Endodermal cell (in vitro differentiated cells): ENCODE measurements at places on chromosomes 7 and 10. TPM values are rescaled to one million over a fixed set of nuclear protein-coding genes. Genes with fewer than 3 reads are reported as not detected.

POLR2J gene
- 46.1 to 59.0 TPM (median 56.0 TPM) in 3 replicates for total RNA-seq

- DNase-seq = no peak
Observed at GRCh38 chr10:15147594-15148392, 20.7 kb downstream of the NMT2 start.

DNA sequence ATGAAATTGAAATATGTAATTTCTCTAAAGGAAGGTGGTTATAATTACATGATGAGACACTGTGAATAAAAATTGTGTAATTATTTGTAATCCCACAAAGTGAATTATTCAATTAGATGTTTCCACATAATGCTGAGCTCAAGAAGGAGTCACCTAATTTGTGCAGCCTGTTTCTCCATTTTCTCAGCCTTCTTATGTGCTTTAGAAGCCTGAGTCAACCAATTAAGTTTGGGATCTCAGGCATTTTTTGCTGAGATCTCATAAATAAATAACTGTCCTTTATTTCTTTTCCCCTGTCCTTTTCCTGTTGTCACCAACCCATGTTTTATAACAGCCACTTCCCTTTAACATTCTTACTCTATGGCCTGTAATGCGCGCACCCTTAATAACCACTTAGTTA is 506.5 kb upstream of the SEMA3D start:
- no peak for DNase-seq

DNA sequence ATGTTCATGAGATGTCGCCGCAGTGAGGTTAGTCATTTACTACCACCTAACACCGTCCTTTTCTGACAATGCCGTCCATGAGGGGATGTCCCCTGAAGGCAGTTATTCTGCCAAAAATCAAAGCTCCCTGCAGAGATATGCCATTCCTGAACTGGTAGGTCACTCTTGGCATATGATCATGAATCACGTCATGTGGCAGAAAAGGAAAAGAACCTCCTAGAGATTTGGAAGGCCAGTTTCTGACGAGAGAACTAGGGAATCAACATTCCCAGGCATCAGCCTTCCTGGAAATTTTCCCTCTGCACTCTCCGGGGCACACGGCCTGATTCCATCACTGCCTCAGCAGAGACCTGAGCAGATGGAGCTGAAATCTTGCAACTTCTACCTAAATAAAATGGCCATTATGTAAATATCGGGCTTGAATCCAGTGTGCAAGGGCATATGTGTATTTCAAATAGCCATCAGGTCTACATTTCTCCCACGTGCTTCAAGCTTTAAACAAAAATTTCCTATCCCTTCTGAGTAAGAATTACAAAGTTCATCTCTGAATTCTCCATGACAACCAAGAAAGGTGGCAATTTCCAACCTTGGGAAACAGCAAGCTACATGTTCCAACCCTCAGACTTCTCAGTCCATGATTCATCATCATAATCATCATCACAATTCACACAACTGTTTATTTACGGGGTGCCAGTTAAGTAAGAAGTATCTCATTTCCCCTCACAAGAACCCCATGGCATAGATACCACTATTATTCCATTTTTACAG is 46.5 kb downstream of the AMPH start:
- DNase-seq = no peak

BHLHA15 gene
- total RNA-seq = 0.93 and 0.95 TPM in 2 replicates

NPC1L1 gene
- total RNA-seq = 2.0 and 3.1 TPM in 2 replicates
